ENCODE measurements at places on chromosomes 5 and 9.

GRCh38 chr9:111212874-111213273 is 117.2 kb downstream of the OR2K2 start:
- no peaks in the 10 kb centered on the region for H3K4me1 ChIP-seq
- no peaks in the 10 kb centered on the region for H3K36me3 ChIP-seq
- no peak overlapping the region for H3K27ac ChIP-seq
- H3K4me3 ChIP-seq, result no peak overlapping the region
- DNase-seq, result no peak
- H3K27me3 ChIP-seq, result no peaks in the 10 kb centered on the region

DNA sequence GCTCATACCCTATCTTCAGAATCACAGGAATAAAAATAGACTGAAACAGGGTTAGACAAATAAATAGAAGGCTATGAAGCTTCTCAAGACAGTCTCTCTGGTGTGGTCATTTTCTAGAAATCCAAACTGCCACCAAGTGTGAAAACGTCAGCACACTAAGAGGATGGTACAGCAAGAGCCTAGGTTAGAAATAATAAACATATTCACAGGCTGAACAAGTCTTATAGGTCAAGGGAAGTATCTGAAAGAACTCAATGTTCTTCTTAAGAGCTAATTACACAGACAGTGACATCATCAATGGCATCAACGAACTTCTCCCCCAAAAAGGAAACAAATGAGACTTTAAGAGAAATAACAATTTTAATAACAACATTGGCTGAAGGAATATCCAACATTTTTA is 22.7 kb upstream of the PLPP6 start:
- DNase-seq, result no peak
- no peaks in the 10 kb centered on the region for H3K36me3 ChIP-seq
- H3K27ac ChIP-seq, result no peak overlapping the region
- H3K4me3 ChIP-seq, result no peak overlapping the region
- no peaks in the 10 kb centered on the region for H3K27me3 ChIP-seq
- no peaks in the 10 kb centered on the region for H3K4me1 ChIP-seq

DNA sequence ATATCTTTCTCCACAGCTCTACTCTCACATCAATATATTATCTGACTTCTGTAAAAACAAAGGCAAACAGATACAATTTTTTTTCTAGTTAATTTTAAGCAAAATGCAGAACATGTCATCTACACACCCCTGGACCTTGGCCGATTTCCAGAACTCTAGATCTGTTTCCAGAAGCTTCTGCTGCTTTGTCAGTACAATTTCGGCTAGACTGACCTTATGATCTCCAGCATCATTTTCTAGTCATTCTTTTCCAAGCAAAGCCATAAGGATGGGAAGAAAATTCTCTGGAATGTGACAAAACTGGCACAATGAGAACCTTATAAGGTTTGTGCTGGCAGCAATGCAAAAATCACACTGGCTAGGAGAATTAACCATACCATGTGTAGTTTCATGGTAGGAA is 132.8 kb upstream of the MPDZ start:
- no peak overlapping the region for H3K4me3 ChIP-seq
- H3K27ac ChIP-seq, result peak overlapping the region; percentile 15
- H3K4me1 ChIP-seq, result no peaks in the 10 kb centered on the region
- no peaks in the 10 kb centered on the region for H3K27me3 ChIP-seq

DNA sequence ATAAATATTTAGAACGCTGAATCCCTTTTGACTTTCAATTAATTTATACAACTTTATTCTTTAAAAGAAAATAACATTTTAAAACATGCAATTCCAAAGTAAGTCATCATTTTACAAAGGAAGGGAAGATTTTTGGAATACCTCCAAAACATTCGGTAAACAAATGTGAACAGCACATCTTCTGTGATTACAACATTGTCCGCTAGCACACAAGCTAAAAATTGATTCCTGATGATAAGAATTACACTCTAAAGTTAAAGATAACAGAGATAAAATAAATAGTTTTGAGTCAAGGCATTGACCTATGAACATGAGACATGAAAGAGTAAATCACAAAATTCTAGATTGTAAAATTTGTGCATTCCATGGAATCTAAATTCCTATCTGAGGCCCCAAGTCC is 56.2 kb upstream of the TRAF1 start:
- no peak overlapping the region for H3K4me3 ChIP-seq
- no peak overlapping the region for H3K27ac ChIP-seq
- no peaks in the 10 kb centered on the region for H3K27me3 ChIP-seq
- no peaks in the 10 kb centered on the region for H3K4me1 ChIP-seq

- no peaks in the 10 kb centered on the region for H3K27me3 ChIP-seq
- no peak for DNase-seq
- peaks cover 20% of the 10 kb centered on the region for H3K4me1 ChIP-seq
- no peaks in the 10 kb centered on the region for H3K36me3 ChIP-seq
- H3K27ac ChIP-seq, result no peak overlapping the region
Observed at GRCh38 chr5:75051217-75051751, 1.1 kb downstream of the GCNT4 start.

- no peaks in the 10 kb centered on the region for H3K4me1 ChIP-seq
- no peak overlapping the region for H3K27ac ChIP-seq
- no peak for DNase-seq
- no peak overlapping the region for H3K4me3 ChIP-seq
- no peaks in the 10 kb centered on the region for H3K27me3 ChIP-seq
- H3K36me3 ChIP-seq, result no peaks in the 10 kb centered on the region
Observed at GRCh38 chr5:163383754-163384153, 53.6 kb upstream of the CCNG1 start.

GRCh38 chr9:547314-547713 is 294.2 kb upstream of the DMRT1 start:
- peak overlapping the region; percentile 11 for H3K4me3 ChIP-seq
- H3K36me3 ChIP-seq, result peaks cover 8% of the 10 kb centered on the region
- no peaks in the 10 kb centered on the region for H3K27me3 ChIP-seq
- H3K4me1 ChIP-seq, result peaks cover 19% of the 10 kb centered on the region
- DNase-seq, result no peak

GRCh38 chr9:105452185-105452584 is 4.4 kb downstream of the FSD1L start:
- peaks cover 31% of the 10 kb centered on the region for H3K4me1 ChIP-seq
- no peak for DNase-seq
- no peaks in the 10 kb centered on the region for H3K36me3 ChIP-seq
- H3K27me3 ChIP-seq, result no peaks in the 10 kb centered on the region
- no peak overlapping the region for H3K4me3 ChIP-seq

- DNase-seq, result no peak
- no peak overlapping the region for H3K27ac ChIP-seq
- H3K36me3 ChIP-seq, result peaks cover 78% of the 10 kb centered on the region
- peaks cover 4% of the 10 kb centered on the region for H3K4me1 ChIP-seq
- H3K4me3 ChIP-seq, result no peak overlapping the region
Observed at GRCh38 chr9:133362359-133363044, 6.2 kb downstream of the SURF2 start.

- H3K27ac ChIP-seq, result no peak overlapping the region
- DNase-seq, result no peak
- no peaks in the 10 kb centered on the region for H3K4me1 ChIP-seq
- H3K27me3 ChIP-seq, result no peaks in the 10 kb centered on the region
Observed at GRCh38 chr9:86187121-86187520, 72.3 kb downstream of the C9orf153 start.

- DNase-seq, result no peak
- no peaks in the 10 kb centered on the region for H3K36me3 ChIP-seq
- peaks cover 16% of the 10 kb centered on the region for H3K4me1 ChIP-seq
- peak overlapping the region; percentile 93 for H3K4me3 ChIP-seq
- H3K27me3 ChIP-seq, result no peaks in the 10 kb centered on the region
Observed at GRCh38 chr5:163437011-163437308, 435 bp upstream of the CCNG1 start.

DNA sequence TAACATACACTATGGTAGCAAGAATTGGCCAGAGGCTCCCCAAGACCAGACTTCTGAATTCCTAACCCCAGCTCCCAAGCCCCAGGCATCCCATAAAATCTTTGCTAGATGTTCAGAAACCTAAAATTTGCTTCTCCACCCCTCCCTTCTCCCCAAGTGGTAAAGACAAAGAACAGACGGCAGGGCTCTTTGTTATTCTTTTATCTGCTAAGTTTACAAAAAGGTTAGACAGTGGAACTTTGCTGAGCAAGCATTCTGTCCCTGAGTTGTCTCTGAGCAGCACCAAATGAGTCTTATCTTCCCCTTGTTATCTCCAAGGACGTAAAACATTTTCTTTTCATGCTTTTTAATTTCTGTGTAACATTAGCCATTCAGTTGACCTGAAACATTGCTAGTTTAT is 30.2 kb downstream of the TJP2 start:
- H3K27me3 ChIP-seq, result no peaks in the 10 kb centered on the region
- DNase-seq, result no peak
- no peaks in the 10 kb centered on the region for H3K36me3 ChIP-seq
- no peak overlapping the region for H3K4me3 ChIP-seq
- no peaks in the 10 kb centered on the region for H3K4me1 ChIP-seq

All from heart left ventricle (tissue), 16 donors.